Hippocampal formation (tissue), 2 donors: ENCODE measurements at places on chromosomes 1 and 21.

GRCh38 chr1:44030605-44031251 lies 534 bp downstream of the SLC6A9 start:
- DNase-seq: peak; percentile 70

DNA sequence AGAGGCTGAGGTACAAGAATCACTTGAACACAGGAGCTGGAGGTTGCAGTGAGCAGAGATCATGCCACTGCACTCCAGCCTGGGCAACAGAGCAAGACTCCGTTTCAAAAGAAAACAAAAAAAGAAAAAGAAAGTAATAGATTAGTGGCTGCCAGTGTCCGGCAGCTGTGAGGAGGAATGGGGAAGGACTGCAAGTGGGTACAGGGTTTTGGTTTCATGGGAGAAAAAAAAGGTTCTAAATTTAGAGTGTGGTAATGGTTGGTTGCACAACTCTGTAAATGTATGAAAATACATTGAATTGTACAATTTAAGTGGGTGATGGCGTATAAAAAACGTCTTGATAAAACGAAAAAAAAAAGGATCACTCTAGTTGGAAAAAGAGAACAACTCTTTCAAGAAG lies 6.7 kb downstream of the TAF1A start:
- DNase-seq: no peak

DNA sequence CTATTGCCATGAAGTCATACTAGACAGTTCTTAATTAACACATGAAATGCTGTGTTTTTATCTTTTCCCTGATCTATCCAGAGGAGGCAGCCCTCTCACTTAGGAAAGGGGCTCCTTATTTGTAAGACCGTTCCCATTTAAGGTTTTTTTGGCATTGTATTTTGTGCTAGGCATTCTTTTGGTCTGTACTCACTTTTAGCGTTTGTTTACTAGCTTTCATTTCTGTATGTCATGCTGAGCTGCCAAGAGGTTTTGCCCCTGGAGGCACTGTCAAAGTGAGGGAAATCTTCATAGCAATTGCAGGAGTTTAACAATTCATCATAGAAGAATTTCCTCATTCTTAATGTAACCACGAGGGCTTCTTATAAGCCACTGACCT lies 59.5 kb downstream of the MTR start:
- DNase-seq: no peak

GRCh38 chr1:205629751-205630150 lies 2.1 kb downstream of the ELK4 start:
- DNase-seq: no peak

DNA sequence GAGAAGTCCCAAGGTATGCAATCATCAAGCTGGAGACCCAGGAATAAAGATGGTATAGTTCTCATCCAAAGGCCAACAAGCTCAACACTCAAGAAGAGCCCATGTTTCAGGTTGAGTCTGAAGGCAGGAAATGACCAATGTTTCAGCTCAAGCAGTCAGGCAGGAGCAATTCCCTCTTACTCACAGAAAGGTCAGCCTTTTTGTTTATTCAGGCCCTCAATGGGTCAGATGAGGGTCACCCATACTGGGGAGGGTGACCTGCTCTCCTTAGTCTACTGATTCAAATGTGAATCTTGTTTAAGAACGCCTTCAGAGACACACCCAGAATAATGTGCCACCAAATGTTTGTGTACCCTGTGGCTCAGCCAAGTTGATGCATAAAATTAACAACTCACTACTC lies 262.4 kb downstream of the USP25 start:
- no peak for DNase-seq

DNA sequence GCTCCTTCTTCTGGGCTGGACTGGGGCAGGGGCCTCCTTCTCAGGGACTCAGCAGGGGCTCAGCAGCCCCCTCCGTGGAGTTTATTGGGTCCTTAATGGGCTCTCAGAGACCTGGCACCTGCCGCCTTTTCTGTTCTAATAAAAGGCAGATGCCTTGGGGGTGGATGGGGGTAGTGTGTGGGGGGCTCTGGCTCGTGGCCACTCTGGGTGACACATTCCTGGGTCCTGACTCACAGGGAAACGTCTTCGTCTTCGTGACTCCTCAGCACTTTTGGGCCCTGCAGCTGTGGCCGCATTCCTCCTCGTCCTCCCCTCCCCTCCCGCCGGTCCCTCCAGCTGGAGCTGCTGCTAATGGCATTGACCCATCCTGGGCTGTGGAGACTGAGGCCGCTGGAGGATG lies 107.8 kb upstream of the WNT4 start:
- no peak for DNase-seq

DNA sequence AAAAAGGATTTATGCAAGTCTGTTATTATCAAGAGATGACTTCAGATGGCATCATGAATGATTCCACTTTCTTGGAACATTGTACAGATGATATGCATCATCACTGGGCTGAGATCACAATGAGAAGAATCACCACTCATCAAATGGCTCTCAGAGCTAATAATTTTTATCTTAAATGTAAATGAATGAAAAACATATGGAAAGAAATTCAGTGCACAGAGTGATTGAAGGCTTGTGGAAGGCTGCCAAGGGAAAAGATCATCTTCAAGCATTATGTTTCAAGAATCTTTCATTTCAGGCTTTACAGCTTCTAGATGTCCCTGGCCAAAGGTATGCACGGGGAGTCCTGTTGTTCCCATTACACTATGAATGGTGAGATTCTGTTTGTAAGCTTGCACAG lies 955.7 kb downstream of the TTLL7 start:
- DNase-seq: no peak

GRCh38 chr1:78096976-78097375 lies 51.2 kb downstream of the GIPC2 start:
- peak; percentile 69 for DNase-seq

DNA sequence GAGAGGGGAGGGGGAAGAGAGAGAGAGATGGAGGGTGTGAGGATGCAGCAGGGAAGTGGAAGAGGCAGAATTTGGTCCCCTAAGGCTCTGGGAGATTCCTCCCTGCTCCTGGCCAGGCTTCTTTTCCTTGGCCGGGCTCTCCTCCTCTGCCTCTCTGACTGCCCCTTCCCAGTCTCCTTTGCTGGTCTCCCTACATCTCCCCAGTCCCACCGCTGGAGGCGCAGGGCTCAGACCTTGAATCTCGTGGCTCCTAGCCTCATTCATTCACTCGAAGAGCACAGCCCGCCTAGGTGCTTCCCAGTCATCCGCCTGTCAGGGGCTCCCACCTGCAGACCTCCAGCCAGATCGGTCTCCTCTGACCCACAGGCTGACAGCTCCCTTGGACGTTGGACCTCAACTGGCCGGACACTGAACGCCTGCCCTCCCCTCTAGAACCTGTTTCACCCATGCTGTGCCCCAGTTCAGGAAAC lies 76.5 kb downstream of the VWA5B1 start:
- DNase-seq: no peak

DNA sequence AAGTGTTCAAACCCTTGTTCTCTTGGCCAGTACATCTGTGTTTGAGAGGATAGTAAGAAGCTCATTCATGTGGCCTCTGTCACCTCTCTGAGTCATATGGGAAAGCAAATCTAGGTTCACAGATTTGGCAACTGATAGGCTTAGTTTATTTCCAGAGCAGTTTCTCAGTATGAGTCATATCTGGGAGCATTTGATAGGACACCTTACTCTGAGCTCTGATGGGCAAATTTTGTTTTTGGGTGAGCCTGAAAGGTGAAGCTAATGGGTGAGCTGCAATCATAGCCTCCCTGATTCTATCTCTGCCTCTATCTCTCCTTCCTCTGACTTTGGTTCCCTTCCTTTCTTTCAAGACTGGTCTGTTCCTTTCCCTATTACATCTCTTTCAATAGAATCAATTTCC lies 134.4 kb downstream of the S1PR1 start:
- no peak for DNase-seq

DNA sequence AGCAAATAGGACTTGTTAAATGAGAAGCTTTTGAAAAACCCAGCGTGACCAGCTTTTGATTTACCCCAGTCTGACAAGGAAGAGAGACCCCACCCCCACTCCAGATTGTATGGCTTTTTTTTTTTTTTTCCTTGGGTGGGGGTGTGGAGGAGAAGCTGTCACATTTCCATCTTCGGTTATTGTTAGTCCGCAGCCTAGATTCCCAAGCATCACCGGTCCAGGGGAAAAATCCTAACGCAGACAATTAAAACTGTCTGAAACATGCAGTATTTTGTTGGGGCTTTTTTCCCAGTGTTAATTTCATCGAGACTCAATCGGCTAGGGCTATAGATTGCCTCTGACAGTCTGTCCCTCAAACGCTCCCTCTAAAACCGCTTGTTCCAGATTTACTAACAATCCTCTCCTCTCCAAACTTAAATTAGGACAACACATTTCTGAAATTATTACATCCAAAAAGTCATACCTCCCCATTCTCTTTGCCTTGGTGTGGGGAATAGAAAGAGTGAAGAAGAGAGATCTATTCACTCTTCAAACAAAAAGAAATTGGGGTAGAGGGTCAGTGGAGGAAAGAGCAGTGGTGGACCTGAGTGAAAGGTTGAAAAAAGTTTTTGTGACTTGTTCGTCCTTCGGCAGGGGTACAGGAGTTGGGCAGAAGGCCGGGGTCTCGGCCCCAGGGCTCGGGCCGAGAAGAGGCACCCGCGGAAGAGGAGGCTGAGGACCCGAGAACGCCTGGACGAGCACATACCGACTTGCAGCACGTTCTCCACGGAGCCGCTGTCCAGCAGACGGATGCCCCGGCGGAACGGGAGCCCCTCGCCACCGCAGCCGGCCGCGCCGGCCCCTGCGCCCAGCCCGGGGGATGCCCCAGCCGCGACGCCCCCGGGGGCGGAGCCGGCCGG lies 1.1 kb downstream of the ZSWIM5 start:
- DNase-seq: peak; percentile 37

DNA sequence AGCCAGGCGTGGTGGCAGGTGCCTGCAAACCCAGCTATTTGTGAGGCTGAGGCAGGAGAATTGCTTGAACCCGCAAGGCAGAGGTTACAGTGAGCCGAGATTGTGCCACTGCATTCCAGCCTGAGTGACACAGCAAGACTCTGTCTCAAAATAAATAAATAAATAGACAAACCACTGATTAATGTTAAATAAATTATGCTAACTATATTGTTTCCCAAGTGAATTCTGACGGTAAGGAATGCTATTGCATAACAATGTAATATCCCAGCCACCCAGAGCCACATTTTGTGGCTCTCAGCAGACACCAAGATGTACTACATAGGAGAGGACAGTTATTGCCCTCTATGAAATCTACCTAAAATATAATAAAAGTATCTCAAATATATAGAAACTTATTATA lies 55.4 kb downstream of the LPGAT1 start:
- DNase-seq: no peak

- no peak for DNase-seq
These were observed 61.1 kb upstream of the HP1BP3 start for GRCh38 chr1:20848162-20848561.

GRCh38 chr1:11833900-11834299 lies 13.7 kb downstream of the NPPA start:
- DNase-seq: no peak

DNA sequence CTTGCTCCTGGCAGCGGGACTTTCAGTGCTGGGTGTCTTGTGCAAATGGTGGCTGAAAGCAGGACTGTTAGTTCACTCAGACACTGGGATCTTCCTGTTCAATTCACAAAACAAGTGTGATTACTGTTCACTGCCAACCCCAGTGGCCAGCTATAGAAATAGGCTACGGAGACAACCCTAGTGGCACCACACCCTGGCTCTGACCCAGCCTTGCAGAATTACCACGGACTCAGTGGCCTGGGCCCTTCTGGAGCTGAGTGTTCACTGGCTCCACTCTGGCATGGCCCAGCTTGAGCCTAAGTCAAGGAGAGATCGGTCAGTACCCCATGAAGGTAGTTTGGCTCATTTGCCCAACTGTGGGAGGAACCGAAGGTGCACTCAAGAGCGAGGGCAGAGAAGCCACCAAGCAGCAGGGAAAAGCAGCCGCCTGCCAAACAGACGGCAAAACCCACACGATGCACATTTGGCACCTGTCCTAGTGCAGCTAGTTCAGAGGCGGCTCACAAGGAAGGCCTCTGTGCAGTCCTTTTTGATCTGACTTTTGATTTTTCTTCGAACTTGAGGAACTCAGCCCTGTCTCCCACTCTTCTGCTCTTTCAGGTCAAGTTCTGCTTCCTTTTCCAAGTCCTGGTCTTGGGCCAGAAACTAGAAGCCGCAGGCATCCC lies 5.9 kb downstream of the KIAA2013 start:
- DNase-seq: peak; percentile 32

- DNase-seq: no peak
These were observed 1.7 kb downstream of the SLC50A1 start for GRCh38 chr1:155137154-155137949.

- DNase-seq: no peak
These were observed 97.6 kb downstream of the CC2D1B start for GRCh38 chr1:52268372-52268771.

DNA sequence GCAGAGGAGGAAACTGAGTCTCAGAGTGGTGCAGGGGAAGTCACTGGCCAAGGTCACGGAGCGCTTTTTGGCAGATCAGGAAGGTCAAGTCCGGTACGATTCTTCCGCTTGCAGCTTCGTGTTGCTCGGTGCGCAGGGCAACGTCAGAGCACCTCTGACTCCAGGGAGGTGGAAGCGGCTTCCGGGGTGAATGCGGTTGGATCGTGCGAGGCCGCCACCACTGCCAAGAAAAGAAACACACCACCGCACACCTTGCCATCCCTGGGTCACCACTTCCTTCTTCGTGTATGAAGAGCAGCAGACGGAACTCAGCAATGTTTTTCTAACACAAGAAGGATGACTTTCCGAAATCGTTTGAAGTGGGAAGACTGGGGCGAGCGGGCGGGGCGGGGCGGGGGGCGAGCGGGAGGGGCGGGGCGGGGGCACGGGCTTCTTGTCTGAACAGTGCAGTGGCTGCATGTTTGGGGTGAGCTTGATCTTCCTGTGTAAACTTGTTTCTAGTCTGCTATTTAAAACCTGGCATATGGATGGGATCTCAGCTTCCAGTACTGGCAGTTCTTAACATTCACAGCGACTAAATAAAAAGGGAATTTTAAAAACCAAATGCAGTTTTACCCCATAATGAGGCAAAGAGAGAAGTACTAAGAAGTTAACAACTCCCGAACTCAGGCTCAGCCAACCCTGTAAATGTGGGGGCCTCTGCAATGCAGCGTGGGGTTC lies 300.0 kb downstream of the RRAGC start:
- DNase-seq: no peak

DNA sequence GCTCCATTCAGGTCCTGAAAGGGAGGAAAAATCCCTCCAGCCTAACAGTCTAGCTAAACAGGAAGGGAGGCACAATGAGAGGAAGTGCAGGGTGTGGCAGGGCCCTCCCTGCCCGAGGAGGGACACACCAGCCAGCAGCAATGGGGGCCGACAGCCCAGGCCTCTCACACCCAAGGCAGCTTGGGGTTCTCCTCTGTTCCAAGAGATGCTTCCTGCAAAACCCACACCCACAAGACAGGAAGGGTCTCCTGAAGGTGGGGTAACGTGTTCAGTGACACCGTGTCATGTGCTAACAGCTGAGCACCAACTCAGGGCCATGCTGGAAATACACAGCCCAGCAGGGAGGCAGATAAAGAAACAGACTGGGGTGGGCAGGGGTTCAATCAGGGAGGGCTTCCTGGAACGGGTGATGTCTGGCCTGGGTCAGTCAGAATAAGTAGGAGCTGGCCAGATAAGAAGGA lies 10.2 kb downstream of the ECE1 start:
- no peak for DNase-seq

DNA sequence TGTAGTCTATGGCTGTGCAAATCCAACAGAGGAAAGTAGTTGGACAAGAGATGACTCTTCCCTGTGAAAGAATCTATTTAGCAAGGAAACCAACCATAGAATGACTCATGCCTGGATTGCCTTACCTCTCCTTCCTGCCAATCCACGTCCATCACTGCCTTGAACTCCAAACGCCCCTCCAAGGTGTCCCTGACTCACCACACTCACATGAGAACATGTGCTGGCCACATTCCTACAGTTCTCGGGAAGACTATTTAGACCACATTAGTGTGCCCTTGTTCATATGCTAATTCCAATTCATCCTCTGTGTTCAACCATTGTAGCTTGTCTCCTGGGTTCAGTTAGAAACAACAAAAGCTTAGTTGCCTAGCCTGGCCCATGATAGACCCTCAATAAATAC lies 157.3 kb downstream of the SLC30A10 start:
- DNase-seq: no peak
